NCI-H2227 treated with DMSO at 0.1 percent for 48 hours (cell line): ENCODE measurements at places on chromosomes 2 and 18.

- DNase-seq = no peak
Observed at GRCh38 chr2:20049637-20050036, 1.8 kb downstream of the LAPTM4A start.

DNA sequence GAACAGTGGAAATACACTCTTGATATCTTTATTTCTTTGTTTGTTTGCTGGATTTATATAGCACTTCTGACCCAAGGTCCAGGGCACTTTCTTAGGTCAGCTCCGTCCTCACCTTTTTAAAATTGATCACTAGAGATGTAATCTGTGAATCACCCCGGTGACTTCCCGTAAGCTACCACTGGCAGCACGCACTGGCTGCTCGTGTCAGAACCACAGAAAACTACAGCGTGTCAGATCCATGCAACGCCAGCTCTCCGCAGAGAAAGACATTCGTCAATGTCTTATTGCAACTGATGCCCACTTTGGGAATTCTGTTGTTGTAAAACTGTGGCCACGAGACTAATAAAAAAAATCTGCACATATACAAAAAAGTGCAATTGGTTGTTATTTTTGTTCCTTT, 779.4 kb upstream of the ZEB2 start:
- no peak for DNase-seq

GRCh38 chr2:118112771-118113334, 24.6 kb downstream of the INSIG2 start:
- DNase-seq = no peak

- DNase-seq = no peak
Observed at GRCh38 chr2:102041351-102041750, 49.6 kb downstream of the IL1R2 start.

DNA sequence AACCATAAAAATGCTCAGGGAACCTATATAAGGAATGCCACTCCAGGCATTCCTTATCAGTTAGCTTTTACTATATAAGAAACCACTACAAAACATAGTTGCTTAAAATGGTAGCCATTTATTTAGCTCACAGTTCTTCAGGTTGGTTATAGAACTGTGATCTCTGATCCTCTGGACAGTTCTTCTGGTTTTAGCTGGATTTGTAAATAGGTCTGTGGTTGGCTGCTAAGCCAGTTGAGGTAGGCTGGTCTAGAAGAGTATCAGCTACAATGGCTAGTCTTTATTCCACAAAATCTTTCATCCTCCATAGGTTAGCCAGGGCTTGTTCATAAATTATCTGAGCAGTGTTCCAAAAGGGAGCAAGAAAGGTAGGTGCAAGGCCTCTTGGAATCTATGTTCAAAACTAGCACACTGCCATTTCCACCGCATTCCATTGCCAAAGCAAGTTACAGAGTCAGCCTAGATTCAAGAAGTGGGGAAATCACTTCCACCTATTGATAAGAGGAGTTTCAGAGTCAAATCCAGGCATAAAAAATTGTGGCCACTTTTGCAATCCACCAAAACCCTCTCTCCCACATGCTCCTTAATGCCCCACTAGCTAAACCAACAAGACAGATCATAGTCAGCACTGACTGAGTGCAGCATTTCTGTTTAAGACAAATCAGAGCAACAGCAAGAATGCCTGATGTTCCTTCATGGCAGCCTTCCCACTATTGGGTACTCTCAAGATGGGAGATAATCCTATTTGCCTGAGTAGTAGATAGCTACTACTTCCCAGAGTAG, 146.4 kb downstream of the IRS1 start:
- DNase-seq = no peak

GRCh38 chr2:217847115-217847514, 155.7 kb downstream of the TNS1 start:
- no peak for DNase-seq

DNA sequence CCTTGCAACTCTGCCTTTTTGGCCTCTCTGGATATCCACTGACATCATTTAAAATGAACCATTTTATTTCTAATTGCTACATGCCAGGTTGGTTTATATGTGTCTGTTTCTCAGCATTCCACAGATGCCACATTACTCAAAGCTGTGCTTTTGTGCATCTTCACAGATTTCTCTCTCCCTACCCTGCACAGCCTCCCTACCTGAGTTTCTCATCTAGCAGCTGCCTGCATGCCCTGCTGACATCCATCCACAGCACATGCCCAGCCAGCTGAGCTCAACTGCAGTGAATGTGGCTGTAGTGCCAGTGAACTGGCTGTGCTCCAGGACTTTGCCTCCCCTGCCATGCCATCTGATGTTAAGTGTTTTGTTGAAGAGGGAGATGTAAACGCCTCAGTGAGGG, 44.5 kb downstream of the PKP4 start:
- DNase-seq = no peak

GRCh38 chr2:37389989-37390765, 45.7 kb downstream of the QPCT start:
- DNase-seq = no peak

DNA sequence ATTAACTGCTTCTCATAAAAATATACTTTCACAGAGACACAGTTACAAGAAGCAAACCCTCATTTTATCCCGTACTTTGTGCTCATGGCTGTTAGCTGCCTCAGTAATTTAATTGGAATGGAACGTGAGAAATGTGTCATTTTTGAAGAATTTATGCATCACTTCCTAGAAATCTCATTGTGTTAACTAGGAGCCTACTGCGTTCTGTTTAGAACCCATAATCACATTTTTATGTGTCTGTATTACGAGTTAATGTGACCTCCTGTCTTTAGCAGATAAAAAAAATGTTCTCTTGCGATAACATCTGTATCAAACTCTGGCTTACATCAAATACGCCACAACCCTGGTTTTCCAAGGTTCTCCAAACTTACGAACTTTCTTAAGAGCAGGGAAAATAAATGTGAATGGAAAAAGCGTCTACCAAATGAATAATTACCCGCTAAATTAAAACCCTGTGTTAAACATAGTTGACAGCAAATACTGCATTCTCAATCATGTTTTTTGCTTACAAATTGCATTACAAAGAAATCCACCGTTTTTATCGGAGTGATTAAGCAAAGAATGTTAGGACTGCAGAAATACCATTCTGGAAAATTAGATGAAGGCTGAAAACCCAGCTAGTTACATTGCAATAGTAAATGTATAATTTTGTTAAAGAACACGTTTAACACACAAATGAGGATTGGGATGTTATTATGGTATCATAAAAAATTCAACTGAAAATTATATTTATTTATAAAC, 12.1 kb upstream of the GBX2 start:
- no peak for DNase-seq

- peak; percentile 63 for DNase-seq
Observed at GRCh38 chr2:173354073-173354581, 545 bp upstream of the CDCA7 start.

DNA sequence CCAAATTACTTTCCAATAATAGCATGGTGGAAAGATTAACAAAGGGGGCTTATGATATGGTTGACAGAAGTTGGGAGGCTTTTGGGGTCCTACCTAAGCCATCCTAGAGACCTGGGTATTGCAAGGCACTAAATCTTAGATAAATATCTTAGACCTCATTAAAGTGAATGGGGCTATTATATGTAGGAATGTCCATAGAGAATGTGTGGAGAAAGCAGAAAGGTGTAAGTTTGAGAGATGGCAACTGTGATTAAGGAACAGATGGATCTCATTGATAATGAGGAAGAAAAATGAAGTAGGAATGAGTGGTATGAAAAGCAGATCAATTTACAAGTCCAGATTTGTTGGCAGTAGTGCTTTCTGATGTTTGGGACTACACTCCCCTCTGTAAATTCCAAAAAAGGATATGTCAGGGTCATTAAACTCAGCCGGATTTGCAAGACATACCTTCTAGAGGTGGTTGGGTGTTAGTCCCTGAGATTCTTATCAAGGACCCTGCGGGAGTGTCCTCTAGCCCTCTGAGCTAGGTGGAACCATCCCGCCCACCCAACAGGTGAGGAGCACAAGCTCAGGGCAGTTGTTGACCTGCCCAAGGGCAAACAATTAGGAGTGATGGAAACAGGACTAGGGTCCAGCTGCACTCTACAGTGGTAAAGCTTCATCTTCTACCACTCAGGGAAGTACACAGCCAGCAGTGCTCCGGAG, 12.1 kb downstream of the TCF7L1 start:
- DNase-seq = no peak

DNA sequence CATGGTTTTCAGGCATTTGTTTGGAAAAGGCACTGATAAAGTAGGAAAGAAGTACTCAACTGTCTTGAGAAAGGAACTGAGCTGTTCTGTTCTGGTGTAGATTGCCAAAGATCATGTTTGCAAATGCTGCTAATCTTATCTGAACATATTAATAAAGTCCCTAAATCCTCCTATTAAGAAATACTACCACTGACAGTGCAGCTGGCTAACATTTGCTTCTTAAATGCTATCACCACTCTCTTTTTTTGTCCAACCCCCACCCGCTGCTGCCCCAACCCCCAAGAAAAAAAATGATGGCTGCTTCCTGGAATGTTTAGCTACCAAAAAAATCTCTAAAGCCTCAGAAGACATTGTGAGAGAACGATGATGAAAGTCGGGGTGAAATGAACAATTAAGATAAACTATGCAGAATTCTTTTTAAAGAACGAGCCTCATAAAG, 130.7 kb downstream of the CCBE1 start:
- DNase-seq = no peak

DNA sequence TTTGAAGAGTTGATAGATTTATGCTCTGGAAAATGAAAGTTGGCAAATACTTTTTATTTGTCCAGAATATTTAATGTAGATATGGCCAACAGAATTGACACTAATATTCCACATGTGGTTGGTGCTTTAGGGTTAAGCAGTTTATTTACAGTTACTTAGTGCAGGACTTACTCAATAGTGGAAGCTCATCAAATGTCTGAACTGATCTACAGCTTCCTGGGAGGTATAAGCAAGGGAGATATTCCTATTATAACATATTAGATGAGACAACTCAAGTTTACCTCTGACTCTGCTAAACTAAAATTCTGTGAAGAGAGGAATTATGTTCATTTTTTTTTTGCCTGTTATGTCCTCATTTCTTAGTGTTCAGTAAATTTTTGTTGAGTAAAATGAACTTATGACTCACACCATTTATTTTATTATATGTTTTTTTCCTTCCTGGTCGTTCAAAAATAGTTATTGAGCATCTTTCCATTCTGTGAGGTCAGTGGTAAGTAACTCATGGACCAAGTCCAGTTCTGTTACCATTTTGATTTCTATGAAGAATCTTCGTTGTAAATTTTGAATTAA, 13.6 kb downstream of the ABI2 start:
- DNase-seq = no peak

DNA sequence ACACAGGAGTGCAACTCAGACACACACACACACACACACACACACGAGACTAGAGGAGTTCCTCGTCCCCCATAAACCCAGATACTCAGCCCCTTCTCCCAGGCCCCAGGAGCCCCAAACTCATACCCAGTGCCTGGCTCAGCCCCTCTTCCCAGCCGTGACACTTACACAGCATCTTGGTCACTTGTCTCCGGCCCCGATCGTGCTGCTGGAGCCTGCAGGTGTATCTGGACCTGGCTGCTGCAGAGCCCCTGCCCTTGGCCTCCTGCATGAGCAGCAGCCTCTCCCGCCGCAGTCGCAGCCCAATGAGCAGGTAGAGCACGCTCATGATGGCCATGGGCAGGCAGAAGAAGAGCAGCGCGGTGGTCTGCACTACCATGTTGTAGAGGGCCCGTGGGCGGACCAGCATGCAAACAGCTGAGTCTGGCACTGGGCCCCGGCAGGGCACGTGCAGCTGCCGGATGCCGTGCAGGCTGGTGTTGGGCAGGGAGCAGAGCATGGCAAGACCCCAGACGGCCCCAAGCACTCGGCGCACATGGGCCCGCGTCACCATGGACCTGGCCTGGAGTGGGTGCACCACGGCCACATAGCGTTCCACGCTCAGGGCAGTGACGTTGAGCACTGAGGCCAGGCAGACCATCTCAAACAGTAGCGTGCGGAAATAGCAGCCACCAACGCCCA, 2.1 kb downstream of the NMUR1 start:
- no peak for DNase-seq

GRCh38 chr2:67294218-67294617, 102.9 kb upstream of the ETAA1 start:
- DNase-seq = no peak

DNA sequence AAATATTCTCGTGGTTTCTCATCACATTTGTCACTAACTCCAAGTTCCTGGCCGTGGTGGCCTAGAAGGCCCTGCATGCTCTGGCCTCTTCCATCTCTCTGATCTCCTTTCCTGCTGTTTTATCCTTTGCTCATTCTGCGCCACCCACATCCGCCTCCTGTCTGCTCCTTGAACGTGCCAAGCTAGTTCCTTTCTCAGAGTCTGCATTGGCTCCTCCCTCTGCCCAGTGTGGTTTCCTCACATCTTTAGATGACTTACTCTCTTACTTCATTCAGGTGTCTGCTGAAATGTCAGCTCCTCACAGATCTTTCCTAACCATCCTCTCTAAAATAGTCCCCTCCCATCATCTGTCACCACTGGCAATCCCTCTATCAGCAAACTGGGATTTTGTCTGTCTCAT, 158.6 kb upstream of the RBMS1 start:
- DNase-seq = no peak

GRCh38 chr2:226440127-226440918, 359.3 kb downstream of the IRS1 start:
- no peak for DNase-seq

DNA sequence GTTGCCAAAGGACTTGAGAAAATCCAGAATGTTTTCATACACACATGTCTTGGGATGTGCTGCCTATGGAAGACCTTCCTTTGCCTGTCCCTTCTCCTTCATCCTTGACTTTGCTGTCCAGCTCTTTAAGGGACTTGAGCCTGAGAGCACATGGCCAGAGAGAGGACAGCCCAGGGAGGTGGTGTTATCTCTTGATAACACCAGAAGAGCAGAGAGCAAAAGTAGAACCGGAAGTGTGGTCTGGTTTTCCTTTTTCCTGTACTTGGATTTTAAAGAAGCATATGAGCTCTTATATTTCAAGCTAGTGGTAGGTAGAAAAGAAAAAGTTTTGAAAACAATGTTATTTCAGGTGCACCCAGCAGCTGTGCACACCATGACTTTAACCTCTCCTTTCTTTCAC, 94.1 kb upstream of the ZNF532 start:
- DNase-seq = no peak

DNA sequence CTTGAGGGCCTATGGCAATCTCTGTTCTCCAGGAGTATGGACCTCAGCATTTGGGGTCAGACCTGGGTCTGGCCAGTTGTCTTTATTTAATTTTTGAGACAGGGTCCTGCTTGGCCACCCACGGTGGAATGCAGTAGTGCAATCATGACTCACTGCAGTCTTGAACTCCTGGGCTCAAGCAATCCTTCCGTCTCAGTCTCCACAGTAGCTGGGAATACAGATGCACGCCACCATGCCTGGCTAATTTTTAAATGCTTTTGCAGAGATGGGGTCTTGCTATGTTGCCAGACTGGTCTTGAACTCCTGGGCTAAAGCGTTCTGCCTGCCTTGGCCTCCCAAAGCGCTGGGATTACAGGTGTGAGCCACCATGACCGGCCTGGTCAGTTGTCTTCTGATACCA, 46.4 kb upstream of the INHBB start:
- no peak for DNase-seq

GRCh38 chr2:8132351-8132831, 549.5 kb upstream of the ID2 start:
- DNase-seq = no peak
